Stimulated activated CD8-positive, alpha-beta memory T cell treated with anti-CD3 and anti-CD28 coated beads, Interleukin-2, amount 100 ng/mL, for 1 hour (primary cell): ENCODE measurements at places on chromosomes 5 and 9.

DNA sequence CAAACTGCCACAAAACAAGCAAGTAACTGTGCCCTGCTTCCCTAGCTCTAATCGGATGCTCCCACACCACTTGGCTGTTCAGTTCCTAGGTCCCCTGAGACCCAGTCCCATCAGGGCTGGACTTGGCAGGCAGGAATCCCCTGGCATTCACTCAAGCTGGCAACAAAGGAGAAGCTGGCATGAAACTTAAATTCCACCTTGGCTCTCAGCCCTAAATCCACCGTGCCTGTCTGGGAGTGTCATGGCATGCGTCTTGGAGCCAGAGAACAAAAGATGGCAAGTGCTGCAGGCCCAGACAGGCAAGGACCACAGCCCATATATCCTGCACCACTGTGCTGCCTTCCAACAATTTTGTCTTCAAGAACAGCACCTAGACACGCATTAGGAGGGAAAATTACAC lies 38.2 kb downstream of the ETF1 start:
- DNase-seq, result no peak

- DNase-seq, result peak; percentile 5
Measured at GRCh38 chr5:129664336-129664937, 83.5 kb upstream of the MINAR2 start.

DNA sequence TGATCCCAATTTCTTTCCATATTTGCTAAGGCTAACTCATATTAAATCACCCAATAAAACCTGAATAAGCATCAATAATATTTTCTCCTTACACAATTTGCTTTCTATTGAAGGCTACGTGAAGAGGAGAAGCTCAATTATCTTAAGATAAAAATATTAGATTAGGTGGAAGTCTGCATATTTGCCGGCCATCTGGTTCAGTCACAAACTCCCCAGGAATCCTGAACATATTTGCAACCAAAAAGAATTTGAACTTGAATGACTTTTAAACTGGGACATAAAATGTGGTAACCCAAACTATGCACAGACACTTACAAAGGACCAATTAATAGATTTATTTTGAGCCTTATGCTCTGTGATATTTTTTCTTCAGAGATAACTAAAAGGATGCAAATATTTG lies 92.3 kb downstream of the HAPLN1 start:
- DNase-seq, result no peak

DNA sequence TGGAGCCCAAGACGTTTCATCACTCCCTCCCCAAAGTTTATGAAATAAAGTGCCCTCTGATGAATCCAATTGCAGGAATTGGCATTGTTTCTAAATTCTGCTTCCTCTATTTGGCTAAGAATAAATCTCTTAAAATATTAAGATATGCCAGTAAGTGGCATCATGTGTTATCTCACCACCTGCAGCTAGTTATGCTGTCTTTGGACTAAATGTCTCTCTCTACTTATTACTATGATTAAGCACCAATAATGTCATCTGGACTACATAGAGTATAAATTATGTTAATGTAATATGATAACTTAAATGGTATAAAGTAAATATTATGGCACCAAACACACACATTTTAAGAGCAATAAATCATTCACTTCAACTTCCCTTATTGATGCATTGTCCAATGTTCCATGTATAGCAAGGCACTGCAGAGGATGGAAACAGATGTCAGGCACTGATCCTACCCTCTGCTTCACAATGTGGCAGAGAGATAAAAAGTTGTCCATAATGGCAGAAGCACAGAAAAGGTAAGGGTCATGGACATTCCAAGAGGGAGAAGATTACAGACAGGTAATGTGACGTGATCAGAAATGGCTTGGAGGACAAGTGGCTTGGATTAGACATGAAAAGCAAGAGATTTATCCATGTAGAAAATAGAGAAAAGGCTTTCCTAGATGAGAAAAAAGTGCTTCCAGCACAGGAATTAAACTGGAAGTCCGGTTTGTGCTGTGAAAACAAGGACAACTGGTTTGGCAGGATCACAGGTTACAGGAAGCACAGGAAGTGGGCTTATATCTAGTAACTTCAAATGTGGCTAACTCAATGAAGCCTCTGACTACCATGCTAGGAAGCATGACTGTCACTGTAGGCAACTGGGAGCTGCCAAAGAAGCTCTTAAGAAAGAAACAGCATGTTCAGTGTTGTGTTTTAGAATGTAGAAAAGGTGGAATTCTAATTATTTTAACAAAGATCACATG lies 26.7 kb downstream of the MARCHF11 start:
- no peak for DNase-seq

DNA sequence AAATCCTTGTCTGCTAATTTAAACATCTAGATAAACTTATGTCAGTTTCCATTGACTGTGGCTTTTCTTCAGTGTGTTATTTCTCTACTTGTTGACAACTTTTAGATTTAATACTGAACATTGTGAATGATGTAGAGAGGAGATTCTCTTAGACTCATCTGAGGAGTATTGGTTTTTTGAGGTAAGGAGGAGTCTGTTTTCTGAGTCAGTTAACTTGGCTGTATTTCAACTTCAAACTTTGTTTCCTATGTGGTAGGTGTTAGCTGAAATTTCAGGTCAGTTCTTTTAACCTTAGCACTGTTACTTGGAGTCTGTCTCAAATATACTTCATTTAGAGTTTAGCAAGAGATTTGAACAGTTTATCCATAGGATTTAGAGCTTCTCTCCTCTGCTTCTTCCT lies 67.9 kb downstream of the XRCC4 start:
- DNase-seq, result no peak

DNA sequence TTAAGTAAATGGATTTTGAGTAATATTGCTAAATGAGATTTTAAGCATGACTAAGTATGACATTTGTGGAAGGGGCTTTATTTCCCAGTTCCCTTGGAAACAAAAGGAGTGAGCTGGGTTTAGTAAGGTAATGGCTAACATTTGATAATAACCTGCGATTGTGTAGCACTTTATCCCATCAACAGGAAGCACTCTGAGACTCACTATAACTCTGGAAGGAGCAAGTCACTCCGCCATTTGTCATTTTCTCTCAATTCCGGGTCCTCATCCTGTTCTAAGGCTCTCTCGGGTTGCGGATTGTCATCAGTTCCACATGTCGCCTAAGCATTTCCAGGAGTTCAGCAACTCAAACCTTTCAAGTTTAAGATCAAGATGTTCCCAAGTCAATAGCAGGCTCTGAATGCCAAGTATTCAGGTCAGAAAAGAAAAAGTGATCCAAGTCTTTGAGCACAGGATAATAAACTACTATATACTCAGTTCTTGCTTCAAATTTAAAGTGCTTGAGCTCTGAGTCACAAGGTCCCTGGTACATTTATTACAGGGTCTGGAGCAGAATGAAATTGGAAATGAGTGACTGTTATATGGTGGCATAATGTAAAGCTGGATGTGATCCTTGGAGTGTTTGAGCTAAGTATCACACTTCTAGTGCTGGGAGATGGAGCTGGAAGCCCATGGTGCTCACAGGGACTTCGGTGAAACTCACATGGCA lies 39.3 kb downstream of the CAPSL start:
- no peak for DNase-seq

DNA sequence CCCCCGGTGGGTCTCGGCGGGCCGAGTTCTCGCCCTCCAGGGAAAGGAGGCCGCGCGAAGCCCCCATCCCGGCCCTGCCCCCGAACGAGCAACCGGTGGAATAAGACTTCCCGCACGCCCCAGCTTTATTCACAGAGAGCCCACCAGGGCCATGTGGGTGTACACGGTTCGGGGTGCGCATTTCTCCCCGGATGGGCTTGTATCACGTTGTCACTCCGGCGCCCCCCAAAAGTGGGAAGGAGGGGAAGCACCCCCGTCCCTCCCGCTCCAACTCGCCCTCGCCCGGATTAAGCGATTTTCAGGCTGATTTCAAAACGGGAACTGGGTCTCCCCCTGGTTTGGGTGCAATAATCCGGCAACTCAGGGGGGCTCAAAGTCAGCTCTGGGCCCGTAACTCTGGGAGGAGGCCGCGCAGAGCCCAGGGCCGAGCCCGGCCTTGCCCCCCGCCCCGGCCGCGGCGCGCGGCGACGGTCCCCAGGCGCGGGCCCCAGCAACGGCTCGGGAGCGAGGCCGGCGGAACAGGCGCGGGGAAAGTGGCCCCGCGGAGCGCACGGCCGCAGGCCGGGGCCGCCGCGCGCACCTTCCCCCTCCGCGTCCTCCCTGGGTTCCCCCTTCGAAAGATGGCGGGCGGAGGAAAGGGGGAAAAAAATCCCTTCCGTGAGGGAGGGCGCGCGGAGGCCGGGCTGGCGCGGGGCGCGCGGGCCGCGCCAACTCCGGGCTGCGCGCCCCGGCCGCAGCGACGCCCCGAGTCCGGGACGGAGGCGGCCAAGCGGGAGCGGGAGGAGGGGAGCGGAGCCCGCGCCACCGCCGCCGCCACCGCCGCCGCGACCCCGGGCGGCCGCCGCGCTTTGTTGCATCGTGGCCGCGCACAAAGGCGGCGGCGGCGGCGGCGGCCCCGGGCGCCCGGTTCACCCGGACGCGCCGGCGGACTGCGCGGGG lies 644 bp downstream of the BRD3 start:
- no peak for DNase-seq

- no peak for DNase-seq
Measured at GRCh38 chr5:180642779-180643178, 6.6 kb downstream of the FLT4 start.

DNA sequence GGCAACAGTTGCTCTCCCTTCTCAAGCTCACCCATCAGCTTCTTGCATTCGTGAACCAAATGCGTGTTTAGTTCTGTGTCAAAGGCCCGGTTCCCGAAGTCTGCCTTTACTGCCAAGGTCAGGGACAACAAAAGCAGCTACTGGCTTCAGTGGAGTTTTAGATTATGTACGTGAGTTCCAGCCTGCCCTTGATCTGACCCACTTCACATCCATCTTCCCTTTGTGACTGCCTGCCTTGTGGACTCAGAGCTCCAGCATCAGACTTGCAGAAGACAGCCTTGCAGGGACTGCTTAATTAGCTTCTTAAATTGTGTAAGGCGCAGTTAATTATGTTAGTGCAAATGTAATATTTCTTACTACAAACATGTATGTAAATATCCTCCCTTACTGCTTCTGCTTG lies 774.7 kb upstream of the EDIL3 start:
- DNase-seq, result no peak

DNA sequence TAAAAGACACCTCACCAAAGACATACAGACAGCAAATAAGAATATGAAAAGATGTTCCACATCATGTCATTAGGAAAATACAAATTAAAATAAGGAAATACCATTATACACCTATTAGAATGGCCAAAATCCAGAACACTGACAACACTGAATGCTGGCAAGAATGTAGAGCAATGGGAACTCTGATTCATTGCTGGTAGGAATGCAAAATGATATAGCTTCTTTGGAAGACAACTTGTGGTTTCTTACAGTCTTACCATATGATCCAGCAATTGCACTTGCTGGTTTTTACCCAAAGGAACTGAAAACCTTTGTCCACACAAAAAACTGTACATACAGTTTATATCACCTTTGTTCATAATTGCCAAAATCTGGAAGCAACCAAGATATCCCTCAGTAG lies 6.5 kb downstream of the TMEM161B start:
- no peak for DNase-seq
